ENCODE measurements at places on chromosomes 6 and 20. TPM values are rescaled to one million over a fixed set of nuclear protein-coding genes. Genes with fewer than 3 reads are reported as not detected.

The C6orf132 gene
- total RNA-seq, result 3.1 TPM

The NFKBIE gene
- 10.9 TPM for total RNA-seq

The TRIM31 gene
- not detected for total RNA-seq

The MCUR1 gene
- 17.3 TPM for total RNA-seq

The KCNB1 gene
- 2.0 TPM for total RNA-seq

The DYNLT2 gene
- total RNA-seq, result 2.8 TPM

The ZSCAN31 gene
- total RNA-seq, result 8.3 TPM

- no peaks in the 10 kb centered on the region for H3K4me1 ChIP-seq
- no peak overlapping the region for H3K27ac ChIP-seq
- H3K4me3 ChIP-seq, result no peak overlapping the region
- no peak for DNase-seq
- H3K27me3 ChIP-seq, result no peaks in the 10 kb centered on the region
- peaks cover 5% of the 10 kb centered on the region for H3K36me3 ChIP-seq
Measured at GRCh38 chr6:83153883-83154521, 39.1 kb downstream of the PGM3 start.

DNA sequence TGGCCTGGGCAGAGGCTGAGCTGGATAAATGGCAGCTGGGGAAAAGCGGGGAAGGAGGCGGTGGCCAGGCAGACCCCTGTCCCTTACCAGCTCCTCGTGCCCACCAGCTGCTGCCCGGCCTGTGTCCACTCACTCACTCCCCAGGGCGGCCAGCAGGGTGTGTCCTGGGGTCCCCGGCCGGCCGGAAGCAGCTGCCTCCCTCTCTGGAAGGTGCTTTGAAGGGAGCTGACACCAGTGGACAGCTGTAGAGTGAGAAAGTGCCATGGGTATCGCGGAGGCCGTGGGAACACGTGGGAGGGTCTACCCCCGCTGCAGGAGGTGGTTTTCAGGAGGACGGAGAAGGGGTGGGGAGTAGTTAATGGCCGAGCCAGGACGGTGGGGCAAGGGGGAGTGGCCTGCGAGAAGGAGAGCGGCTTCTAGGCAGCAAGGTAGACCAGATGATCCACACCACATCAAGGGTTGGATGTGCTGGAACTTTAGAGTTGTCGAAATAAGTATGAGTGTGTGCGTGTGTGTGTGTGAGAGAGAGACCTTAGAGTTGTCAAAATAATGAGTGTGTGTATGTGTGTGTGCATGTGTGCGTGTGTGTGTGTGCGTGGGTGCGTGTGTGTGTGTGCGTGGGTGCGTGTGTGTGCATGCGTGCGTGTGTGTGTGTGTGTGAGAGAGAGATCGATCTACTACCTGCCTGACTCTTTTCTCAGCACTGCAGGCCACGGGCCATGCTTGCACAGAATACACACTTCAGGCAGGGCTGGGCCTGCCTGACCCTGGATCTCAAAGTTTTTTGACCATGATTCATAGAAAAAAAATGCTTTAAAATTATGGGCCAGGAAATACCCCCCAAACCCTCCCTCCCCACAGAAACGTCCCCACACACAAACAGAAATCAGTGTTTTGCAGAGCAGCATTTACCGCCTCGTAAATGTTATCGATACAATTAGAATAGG lies 43.9 kb downstream of the CDH4 start:
- no peak overlapping the region for H3K27ac ChIP-seq
- H3K36me3 ChIP-seq, result no peaks in the 10 kb centered on the region
- H3K27me3 ChIP-seq, result no peaks in the 10 kb centered on the region
- no peak for DNase-seq

DNA sequence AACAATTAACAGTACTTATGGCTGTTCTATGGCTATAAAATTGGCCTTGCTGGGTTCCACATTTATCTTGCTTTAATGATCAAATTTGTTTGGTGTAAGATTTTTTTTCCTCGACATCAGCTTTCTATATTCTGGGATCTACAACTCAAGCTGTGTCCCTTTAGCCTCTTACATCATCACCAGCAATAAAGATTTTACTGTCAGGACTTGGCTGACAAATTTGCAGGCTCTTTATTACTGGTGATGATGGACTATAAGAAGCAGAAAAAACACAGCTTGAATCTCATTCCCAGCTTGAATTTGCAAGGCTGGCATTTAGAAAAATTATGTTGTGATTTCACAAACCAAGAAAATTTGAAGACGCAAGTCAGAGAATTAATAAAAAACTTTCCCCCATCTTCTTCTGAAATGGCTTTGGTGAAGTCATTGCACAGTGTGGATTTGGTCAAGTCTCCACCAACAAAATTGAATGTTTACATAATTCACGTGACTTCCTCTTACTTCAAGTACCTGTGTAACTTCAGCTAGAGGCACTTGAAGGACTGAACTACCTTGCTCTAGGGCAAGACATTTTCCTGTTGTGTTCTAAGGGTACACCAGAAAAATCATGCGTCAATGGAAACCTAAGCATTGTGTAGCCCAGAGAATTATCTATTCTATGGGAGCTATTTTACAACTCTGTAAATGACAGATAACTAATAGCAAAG lies 175.0 kb downstream of the CBLN4 start:
- no peaks in the 10 kb centered on the region for H3K27me3 ChIP-seq
- no peak for DNase-seq
- H3K4me3 ChIP-seq, result no peak overlapping the region
- H3K36me3 ChIP-seq, result no peaks in the 10 kb centered on the region
- H3K27ac ChIP-seq, result no peak overlapping the region

- no peaks in the 10 kb centered on the region for H3K27me3 ChIP-seq
- peaks cover 4% of the 10 kb centered on the region for H3K4me1 ChIP-seq
- DNase-seq, result no peak
- no peaks in the 10 kb centered on the region for H3K36me3 ChIP-seq
Measured at GRCh38 chr20:49584418-49585382, 16.8 kb upstream of the PTGIS start.

DNA sequence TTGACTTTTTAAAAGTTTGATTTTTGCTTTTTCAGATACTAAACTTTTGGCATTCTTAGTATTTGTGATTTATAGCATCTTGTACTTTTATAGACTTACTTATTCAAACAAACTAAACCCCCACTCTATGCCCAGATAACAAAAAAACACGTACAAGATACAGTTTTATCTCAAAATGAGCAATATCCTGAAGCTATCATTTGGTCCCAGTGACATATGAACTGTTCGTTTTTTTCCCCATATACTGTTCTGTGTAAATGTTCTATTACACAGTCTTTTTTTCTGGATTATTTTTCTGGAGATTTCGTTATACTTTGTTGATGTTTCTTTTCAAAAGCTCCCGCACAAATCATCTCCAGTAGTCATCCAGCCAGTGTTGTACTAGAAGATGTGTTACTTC lies 27.3 kb upstream of the SERINC3 start:
- no peaks in the 10 kb centered on the region for H3K4me1 ChIP-seq
- no peak overlapping the region for H3K4me3 ChIP-seq
- H3K27ac ChIP-seq, result peak overlapping the region; percentile 67
- DNase-seq, result no peak
- no peaks in the 10 kb centered on the region for H3K27me3 ChIP-seq

DNA sequence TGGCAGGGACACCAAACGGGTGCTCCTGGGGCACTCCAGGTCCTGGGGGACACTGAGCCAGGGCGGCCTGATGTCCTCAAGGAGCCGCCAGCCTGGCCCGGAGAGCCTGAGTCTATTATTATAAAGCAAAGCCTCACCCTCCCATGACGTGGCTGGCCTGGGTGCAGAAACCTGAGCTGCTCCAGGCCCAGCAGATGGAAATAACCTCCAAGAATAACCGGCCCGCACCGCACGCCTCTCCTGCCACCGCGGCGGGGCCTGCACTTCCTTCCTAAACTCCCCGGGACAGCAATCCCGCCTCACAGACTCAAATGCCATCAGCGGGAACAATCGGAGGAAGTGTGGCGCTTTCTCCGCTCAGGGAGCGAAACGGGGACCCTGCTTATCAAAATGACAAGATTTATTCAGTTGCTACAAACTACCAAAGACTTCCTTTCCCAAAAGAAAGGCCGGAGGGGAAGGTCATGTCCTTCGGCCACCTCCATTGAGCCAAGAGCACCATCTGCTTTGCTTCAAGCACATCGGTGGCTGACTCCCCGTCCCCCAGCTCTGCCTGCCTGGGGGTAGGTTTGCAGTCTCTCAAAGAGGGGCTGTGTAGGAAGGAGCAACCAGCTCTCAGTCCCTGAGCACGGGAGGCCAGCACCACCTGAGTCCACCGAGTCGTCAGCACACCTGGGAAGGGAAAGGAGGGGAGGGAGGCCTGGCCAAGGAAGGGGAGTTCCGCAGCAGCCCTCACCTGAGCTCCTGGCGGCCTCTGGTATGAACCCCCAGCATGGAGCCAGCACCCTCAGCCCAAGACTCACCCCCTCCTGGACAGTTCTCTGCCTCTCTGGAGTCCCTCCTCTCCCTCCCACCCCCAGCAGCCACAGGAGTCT lies 78.6 kb upstream of the QKI start:
- no peak overlapping the region for H3K27ac ChIP-seq
- H3K27me3 ChIP-seq, result no peaks in the 10 kb centered on the region
- no peaks in the 10 kb centered on the region for H3K36me3 ChIP-seq
- H3K4me3 ChIP-seq, result no peak overlapping the region

DNA sequence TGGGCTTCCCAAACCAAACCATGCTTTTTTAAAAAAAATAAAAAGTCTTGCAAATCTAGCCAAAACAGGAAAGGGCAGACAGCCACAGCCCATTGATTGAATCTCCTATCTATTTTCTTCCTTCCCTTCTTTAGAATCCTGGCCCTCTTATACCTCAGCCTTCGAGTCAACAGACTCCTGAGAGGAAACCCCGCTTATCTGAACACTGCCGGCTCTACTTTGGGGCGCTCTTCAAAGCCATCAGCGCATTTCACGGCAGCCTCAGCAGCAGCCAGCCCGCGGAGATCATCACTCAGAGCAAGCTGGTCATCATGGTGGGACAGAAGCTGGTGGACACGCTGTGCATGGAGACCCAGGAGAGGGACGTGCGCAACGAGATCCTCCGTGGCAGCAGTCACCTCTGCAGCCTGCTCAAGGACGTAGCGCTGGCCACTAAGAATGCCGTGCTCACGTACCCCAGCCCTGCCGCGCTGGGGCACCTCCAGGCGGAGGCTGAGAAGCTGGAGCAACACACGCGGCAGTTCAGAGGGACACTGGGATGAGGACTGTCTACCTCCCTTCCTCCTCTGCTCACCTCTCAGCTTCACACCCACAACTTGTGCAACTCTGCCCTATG lies 10.1 kb upstream of the RTF2 start:
- H3K27me3 ChIP-seq, result no peaks in the 10 kb centered on the region
- H3K4me1 ChIP-seq, result no peaks in the 10 kb centered on the region
- DNase-seq, result no peak
- H3K4me3 ChIP-seq, result no peak overlapping the region

DNA sequence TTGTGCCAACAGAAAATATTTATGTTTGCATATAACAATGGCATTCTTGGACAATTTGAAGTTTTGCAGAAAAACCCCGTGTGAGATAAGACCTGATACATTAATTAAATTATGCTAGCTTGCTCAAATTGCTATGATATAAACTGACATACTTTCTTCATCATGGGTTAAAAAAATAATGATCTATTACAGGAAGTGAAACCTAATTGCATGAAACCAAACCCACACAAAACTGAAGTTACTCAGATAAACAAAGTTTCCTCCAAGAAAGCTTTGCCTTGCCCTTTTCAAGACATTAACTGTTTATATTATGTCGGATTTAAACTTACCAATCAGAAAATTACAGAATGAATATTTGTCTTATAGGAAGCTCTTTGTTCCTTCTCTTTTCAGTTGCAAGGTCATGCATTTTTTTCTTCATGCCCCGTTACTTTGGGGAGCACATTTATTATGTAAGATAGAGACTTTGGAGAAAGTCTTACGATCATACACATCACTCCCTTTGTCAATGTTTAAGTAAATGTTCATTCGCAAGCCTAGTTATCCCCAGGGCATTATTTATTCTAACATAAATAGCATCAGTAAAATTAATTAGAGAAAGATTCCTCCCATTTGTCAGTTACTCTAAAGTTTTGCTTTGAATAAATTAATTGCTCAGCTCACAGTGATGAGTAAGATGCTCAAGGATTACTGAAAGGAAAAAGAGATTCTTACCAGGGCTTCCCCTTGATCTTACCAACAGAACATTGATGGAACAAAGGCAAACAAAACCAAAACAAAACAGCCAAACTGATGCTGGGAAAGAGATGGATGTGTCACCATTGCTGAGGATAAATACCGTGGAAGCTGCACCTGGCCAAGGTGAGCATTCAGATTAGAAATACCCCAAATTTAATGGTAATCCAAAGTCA lies 14.8 kb upstream of the TMEM244 start:
- no peaks in the 10 kb centered on the region for H3K36me3 ChIP-seq
- no peak overlapping the region for H3K27ac ChIP-seq
- no peak for DNase-seq
- H3K4me1 ChIP-seq, result no peaks in the 10 kb centered on the region
- H3K4me3 ChIP-seq, result no peak overlapping the region

- no peaks in the 10 kb centered on the region for H3K36me3 ChIP-seq
- H3K27me3 ChIP-seq, result no peaks in the 10 kb centered on the region
- peak; percentile 77 for DNase-seq
- H3K27ac ChIP-seq, result no peak overlapping the region
- no peaks in the 10 kb centered on the region for H3K4me1 ChIP-seq
- H3K4me3 ChIP-seq, result no peak overlapping the region
Measured at GRCh38 chr20:50464026-50464724, 46.0 kb upstream of the PTPN1 start.

- no peak overlapping the region for H3K4me3 ChIP-seq
- DNase-seq, result no peak
- H3K36me3 ChIP-seq, result no peaks in the 10 kb centered on the region
Measured at GRCh38 chr20:60135276-60135675, 177.1 kb downstream of the CDH26 start.

- no peak overlapping the region for H3K27ac ChIP-seq
- no peak overlapping the region for H3K4me3 ChIP-seq
- H3K36me3 ChIP-seq, result no peaks in the 10 kb centered on the region
- no peaks in the 10 kb centered on the region for H3K4me1 ChIP-seq
Measured at GRCh38 chr6:166595061-166595780, 8.7 kb upstream of the RAMACL start.

DNA sequence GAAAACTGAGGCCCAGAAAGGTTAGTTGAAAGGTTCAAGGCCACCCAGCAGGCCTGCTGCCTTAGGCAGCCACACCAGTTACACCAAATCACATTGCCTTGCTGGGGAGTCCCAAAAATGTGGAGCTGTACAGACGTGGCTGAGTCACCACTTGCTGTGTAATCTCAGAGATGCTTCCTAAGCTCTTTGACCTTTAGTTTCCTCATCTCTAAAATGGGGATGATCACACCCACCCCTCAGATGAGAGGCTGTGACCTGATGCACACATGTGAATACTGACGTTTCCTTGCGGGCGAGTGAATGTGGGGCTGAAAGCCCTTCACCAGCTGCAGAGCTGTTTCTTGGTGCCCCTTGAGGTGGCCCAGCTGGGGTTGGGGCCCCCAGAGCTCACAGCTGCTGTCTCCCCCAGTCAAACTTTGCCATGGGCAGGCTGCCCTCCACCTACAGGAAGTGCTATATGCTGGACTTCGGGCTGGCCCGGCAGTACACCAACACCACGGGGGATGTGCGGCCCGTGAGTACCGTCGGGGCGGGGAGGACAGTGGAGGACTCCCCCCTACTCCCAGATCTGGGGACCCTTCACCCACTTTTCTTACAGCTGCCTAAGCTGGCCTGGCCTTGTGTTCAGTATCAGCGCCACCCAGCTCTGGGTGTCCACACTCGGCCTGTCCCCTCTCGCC lies 11.0 kb downstream of the TTBK1 start:
- no peak overlapping the region for H3K4me3 ChIP-seq
- no peak for DNase-seq
- H3K4me1 ChIP-seq, result no peaks in the 10 kb centered on the region
- H3K27ac ChIP-seq, result no peak overlapping the region

Data from aorta (tissue), 5 donors.